ENCODE measurements at places on chromosomes 2 and 18.

GRCh38 chr18:24333084-24333483 lies 64.5 kb downstream of the OSBPL1A start:
- no peak for DNase-seq

- no peak for DNase-seq
Measured at GRCh38 chr2:15731889-15732271, 140.2 kb downstream of the DDX1 start.

- no peak for DNase-seq
Measured at GRCh38 chr2:64243081-64244036, 99.1 kb upstream of the PELI1 start.

GRCh38 chr2:234472155-234472554 lies 24.7 kb downstream of the ARL4C start:
- DNase-seq, result no peak

GRCh38 chr2:85746321-85747004 lies 7.3 kb upstream of the ATOH8 start:
- DNase-seq, result no peak

- DNase-seq, result no peak
Measured at GRCh38 chr2:3754795-3755194, 51.4 kb downstream of the DCDC2C start.

- DNase-seq, result no peak
Measured at GRCh38 chr2:238412067-238412767, 14.5 kb upstream of the ASB1 start.

GRCh38 chr2:80128080-80128479 lies 176.5 kb downstream of the LRRTM1 start:
- no peak for DNase-seq

DNA sequence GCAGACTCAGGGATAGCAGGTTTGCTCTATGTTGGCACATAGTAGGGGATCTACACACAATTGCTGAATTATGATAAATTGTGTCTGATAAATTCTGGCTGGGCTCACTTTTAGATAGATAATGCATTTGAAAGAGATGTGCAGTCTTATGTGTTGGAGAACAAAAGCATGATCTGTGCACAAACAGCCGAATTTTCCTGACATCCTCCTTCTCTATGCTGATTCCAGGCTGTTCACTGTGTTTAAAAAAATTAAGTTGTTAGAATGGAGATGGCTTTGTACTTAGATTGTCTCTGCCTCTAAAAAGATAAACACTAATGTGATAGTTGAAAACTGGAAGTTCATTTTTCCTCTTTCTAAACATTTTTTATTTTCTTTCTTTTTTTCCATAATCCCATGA lies 2.1 kb downstream of the CERS6 start:
- no peak for DNase-seq

GRCh38 chr2:37837628-37838328 lies 87.3 kb upstream of the RMDN2 start:
- DNase-seq, result no peak

- DNase-seq, result no peak
Measured at GRCh38 chr18:44911773-44912172, 231.1 kb downstream of the SETBP1 start.

- no peak for DNase-seq
Measured at GRCh38 chr2:111052621-111053020, 68.1 kb upstream of the BCL2L11 start.

GRCh38 chr2:138496096-138496651 lies 5.4 kb upstream of the SPOPL start:
- DNase-seq, result no peak

DNA sequence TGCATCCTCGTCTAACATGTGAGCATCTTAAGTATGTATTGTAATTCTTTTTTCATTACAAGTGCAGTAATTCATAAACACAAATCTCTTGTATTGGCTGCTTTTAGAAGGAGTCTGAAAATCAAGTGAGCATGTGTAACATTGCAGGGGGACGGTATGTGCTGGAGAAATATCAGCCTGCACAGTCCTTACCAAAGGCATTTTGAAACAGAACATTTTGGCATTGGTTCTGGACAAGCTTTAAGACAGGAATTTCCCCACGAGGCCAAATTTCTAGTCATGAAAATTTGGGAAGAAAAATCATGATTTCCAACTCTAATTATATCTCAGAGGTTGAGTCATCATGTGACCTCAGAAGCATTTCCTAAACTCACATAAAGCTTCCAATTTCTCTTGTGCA lies 24.7 kb upstream of the NRP2 start:
- DNase-seq, result no peak

DNA sequence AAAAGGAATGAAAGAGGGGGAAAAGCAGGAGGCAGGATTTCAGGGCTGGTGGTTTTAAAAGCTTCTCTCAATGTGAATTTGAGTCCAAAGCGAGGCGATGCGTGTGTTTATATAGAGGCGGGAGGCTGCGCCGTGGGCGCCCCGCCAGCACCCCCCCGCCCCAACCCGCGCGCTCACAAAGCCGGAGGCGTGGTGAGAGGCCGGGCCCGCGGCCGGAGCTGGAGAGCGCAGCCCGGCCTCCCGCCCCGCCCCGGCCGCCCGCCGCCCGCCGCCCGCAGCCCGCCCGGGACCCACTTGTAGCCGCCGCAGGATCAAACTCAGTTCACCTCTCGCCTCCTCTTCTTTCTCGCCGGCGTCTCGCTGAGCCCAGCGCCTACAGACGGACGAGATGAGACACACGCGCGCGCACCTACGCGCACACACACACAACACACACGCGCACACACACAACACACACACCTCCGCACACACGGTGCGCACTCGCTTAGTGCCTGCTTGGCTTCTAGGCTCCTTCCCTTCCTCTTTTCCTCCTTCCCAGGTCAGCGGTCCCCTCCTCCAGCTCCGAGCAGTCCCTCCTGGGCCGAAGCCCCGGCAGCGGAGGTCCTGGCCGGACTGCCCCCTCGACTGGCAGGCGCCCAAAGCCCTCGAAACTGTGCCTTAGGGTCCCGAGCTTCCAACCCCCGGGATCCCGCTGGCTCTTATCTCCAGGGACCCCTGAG lies 1.3 kb upstream of the CYP26B1 start:
- DNase-seq, result no peak

GRCh38 chr2:46439582-46439981 lies 39.8 kb upstream of the TMEM247 start:
- no peak for DNase-seq

DNA sequence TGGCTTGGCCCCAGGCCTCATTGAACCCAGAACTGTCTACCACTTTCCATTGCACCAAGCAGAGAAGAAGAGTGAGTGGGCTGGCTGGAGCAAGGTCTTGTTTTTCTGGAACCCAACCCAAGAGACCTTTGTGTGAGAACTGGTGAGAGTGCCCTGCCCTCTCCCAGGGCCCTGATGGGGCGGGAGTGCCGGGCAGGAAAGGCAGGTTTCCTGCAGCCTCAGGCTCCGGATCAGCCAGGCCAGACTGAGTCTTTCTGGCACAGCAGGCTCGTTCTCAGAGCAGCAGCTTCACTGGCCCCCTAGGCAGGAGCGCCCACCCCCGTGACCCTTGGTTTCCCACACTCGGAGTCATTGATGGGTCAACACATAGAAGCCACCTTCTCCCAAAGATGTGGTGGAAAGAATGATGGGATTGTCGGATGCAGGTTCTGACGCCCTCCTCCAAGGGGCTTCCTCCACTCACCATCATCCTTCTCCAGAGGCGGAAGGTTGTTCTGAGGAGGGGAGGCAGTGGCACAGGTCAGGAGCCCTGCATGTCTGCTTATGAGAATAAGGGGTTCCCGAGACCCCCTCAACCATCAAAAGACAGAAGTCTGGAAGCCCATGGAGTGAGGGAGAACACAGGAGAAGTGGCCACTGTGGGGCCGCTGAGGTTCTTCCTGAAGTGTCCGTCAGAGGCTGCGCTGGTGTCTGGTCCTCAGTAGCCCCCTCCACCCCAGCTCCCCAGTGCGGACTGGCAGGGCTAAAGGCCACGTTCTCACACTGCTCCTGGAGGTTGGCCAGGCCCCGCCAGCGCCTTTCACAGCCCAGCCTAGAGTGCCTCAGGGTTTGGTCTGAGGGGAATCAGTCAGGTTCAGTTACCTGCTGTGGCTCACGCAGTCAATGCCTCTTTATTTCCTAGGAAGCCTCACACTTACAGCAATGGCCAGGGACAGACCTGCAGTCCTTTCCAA lies 62.8 kb upstream of the LAPTM4A start:
- DNase-seq, result no peak
